ENCODE measurements at places on chromosomes 2 and 18. TPM values are rescaled to one million over a fixed set of nuclear protein-coding genes. Genes with fewer than 3 reads are reported as not detected.

GRCh38 chr2:43133708-43134570 lies 92.5 kb downstream of the ZFP36L2 start:
- H3K36me3 ChIP-seq, result no peaks in the 10 kb centered on the region
- peak; percentile 88 for DNase-seq
- peaks cover 100% of the 10 kb centered on the region for H3K4me1 ChIP-seq
- H3K4me3 ChIP-seq, result no peak overlapping the region
- H3K27ac ChIP-seq, result peak overlapping the region; percentile 83

GRCh38 chr2:25954199-25954752 lies 28.0 kb downstream of the KIF3C start:
- no peak overlapping the region for H3K4me3 ChIP-seq
- DNase-seq, result no peak
- no peaks in the 10 kb centered on the region for H3K4me1 ChIP-seq
- no peaks in the 10 kb centered on the region for H3K27me3 ChIP-seq
- H3K36me3 ChIP-seq, result no peaks in the 10 kb centered on the region
- no peak overlapping the region for H3K27ac ChIP-seq

The LIMS3 gene
- total RNA-seq, result 3.6 TPM

- DNase-seq, result no peak
- no peak overlapping the region for H3K4me3 ChIP-seq
- H3K27me3 ChIP-seq, result no peaks in the 10 kb centered on the region
- no peak overlapping the region for H3K27ac ChIP-seq
Measured at GRCh38 chr18:37348729-37349128, 216.9 kb downstream of the CELF4 start.

DNA sequence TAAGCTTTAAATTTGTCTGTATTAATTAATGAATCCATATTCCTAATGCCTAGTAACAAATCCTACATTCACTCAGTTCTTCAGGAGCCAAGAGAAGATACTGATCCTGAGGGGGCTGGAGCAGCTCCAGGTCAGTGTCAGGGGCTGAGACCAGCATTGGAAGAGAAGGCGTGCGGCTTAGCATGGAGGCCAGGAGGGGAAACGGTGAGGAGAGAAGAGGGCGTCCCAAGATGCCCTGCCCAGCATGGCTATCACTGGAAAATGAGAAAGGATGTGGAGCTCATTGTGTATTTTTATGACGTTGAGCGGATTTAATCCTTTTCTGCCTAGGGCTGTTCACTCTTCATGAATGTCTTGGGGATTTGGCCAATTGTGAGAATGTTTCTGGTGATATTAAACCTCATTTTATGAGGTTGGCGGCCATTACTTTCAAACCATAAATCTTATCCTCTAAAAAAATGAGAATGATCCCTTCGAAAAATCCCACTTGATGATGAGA lies 131.7 kb downstream of the KCTD1 start:
- H3K27me3 ChIP-seq, result no peaks in the 10 kb centered on the region
- no peaks in the 10 kb centered on the region for H3K4me1 ChIP-seq
- H3K36me3 ChIP-seq, result no peaks in the 10 kb centered on the region
- H3K4me3 ChIP-seq, result no peak overlapping the region
- no peak overlapping the region for H3K27ac ChIP-seq

DNA sequence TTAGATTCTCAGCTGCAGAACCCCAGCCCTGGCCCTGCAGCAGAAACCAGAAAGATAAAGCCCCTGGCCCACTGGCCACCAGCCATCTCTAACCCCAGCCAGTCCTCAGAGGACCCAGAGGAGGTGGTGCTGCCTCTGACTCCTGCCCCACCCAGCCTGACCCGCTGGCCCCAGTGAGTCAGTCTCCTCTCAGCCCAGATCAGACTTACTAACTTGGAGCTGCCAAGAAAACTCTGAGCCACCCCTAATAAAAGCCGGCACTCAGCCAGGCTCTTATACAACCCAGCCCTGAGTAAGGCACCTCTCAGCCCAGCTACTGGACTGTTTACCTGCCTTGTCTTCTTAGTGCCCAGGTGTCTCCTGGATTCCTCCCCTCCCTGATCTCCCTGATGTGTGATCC lies 2.0 kb downstream of the SLC14A2 start:
- H3K4me1 ChIP-seq, result no peaks in the 10 kb centered on the region
- no peaks in the 10 kb centered on the region for H3K36me3 ChIP-seq
- no peaks in the 10 kb centered on the region for H3K27me3 ChIP-seq
- no peak overlapping the region for H3K4me3 ChIP-seq
- no peak overlapping the region for H3K27ac ChIP-seq
- DNase-seq, result no peak

The MITD1 gene
- total RNA-seq, result 84.3 TPM

- H3K27me3 ChIP-seq, result no peaks in the 10 kb centered on the region
- H3K4me1 ChIP-seq, result no peaks in the 10 kb centered on the region
- DNase-seq, result no peak
- H3K4me3 ChIP-seq, result no peak overlapping the region
- H3K27ac ChIP-seq, result no peak overlapping the region
- H3K36me3 ChIP-seq, result no peaks in the 10 kb centered on the region
Measured at GRCh38 chr2:85257970-85258605, 69.7 kb downstream of the TGOLN2 start.

The AQP12B gene
- total RNA-seq, result not detected

All from CD4-positive, alpha-beta memory T cell (primary cell).